Fibroblast of skin of left biceps (primary cell): ENCODE measurements at places on chromosomes 3 and 15.
A peak's percentile ranks its signal among the peaks of the same experiment; 100 is the strongest.

GRCh38 chr3:129132097-129132866 lies 10.7 kb upstream of the RAB43 start:
- no peak for DNase-seq

GRCh38 chr3:88189361-88189810 lies 39.6 kb downstream of the C3orf38 start:
- DNase-seq = no peak

DNA sequence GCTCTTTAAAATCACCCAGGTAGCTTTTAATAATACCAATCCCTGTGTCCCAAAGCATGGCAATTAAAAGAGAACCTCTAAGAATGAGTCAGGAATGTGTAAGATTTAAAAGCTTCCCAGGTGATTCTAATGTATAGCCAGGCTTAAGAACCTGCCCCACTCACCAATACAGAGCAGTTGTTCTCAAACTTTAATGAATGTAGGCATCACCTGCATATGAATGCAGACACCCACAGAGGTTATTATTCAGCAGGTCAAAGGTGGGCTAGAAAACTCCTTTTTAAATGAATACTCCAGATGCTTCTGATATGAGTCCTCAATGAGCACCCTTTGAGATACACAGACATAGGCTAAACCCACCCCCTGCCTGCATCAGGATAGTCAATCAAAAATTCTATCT lies 298.1 kb upstream of the KCNMB2 start:
- no peak for DNase-seq

DNA sequence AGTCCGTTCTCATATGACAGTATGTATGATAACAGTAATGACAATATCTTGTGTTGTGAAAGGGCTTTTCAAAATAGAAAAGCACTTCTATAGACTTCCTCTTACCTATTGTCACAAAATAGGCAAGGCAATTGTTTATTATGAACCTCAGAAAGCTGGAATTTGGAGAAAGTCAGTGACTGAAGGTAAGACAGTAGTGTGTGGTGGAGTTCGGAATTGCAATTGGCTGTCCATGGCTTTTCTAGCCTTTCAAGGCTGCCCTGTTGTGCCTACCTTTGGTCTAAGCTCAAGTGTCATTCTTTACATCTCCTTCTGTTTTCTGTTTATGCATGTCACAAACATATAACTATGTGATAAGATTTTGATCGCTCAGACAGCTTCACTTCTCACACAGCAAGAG lies 219.3 kb upstream of the NR2E3 start:
- no peak for DNase-seq

GRCh38 chr3:63202529-63202928 lies 75.6 kb upstream of the SYNPR start:
- no peak for DNase-seq

DNA sequence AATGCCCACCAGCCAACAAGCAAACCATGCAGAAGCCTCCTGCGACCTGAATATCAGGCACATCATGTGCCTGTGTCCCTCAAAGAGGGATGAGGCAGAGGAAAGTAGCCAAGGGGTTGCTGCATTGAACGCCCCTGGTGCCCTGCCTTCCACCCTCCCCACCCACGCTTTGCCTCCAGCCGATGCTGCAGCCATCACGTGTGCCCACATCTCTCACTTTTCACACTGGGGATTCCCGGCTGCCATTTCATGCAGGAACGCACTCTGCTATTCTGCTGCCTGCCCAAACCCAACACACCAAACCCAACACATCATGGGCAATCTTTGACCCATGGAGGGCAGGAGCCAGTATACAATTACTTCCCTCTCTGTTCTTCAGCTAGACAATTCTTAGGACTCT lies 462.2 kb upstream of the PROK2 start:
- DNase-seq = no peak

GRCh38 chr15:86855307-86856291 lies 775.9 kb downstream of the AGBL1 start:
- DNase-seq = no peak

- DNase-seq = no peak
Observed at GRCh38 chr3:79199966-79200365, 567.8 kb downstream of the ROBO1 start.

DNA sequence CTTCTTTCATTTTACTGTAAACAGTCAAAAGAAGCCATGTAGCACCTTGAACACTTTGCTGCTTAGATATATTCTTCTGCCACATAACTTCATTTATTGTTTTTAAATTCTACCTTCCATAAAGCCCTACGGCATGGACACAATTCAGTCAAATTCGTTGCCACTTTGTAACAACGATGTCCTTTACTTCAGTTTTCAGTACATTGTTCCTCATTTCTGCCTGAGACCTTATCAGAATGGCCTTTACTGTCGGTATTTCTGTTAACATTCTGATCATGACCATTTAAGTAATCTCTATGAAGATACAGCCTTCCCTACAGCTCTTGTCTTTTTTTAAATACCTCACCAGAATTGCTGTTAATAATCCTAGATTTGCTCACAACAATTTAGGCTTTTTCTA lies 466.9 kb downstream of the NAALADL2 start:
- DNase-seq = no peak

DNA sequence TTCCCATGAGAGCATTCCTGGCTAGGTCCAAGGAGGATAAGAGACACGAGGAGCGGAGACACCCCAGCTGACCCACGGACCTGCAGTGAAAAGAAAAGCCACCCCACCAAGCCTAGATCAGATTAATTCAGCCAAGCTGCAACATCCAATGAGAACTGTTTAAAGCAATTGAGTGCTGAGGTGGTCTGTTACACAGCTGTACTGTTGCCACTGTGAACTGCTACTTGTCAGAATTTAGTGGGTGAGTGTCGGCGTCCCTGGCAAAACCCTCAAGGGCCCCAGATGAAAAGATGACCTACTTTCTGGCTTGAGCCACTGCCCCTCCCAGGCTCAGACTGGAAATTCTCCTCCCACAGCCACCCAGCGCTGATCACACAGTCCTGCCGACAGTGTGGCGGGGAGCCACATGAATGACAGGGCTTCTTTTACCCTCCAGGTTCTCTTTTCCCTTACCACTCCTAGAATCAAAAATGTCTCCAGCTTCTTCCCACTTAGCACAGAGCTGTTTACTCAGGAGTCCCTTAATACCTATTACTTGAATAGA lies 26.4 kb upstream of the KBTBD12 start:
- DNase-seq = no peak

- DNase-seq = peak; percentile 2
Observed at GRCh38 chr3:152780553-152780952, 54.4 kb upstream of the P2RY1 start.

- peak; percentile 51 for DNase-seq
Observed at GRCh38 chr3:150177673-150178381, 207.1 kb upstream of the PFN2 start.

GRCh38 chr15:95410757-95411156 lies 919.7 kb upstream of the NR2F2 start:
- DNase-seq = no peak

DNA sequence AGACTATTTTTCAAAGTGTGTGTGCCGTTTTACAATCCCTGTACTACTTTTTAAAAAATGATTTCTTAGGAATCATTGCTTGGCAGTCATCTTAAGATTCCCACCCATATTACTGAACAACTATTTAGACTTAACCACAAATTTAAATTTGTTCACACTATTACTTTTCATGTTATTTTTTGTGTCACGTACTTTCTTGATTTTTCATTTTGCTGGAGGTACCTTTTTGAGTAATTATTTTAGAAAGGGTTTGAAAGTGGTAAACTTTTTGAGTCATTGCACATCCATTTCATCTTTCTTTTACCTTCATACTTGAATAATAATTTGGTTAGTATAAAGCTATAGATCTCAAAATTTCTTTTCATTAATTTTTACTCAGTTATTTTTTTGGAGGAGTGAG lies 16.9 kb downstream of the CMTM8 start:
- DNase-seq = no peak

DNA sequence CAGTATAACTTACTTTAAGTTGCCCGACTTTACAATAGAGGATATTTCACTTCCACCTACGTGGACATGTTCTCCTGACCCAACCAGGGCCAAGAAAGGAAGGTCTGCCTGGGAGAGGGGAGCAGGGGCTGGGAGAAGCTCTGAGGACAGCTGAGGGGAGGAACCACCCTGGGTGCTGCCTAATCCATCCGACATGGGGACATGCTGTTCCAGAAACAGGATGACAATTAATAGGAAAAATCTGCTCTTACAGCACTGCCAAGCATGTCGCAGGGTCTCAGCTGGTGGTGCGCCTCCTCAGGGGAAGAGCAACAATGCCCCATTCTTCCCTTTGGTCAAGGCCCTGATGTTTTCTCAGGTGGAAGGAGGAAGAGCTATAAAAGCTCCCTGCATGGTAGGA lies 132.3 kb downstream of the NTRK3 start:
- no peak for DNase-seq

DNA sequence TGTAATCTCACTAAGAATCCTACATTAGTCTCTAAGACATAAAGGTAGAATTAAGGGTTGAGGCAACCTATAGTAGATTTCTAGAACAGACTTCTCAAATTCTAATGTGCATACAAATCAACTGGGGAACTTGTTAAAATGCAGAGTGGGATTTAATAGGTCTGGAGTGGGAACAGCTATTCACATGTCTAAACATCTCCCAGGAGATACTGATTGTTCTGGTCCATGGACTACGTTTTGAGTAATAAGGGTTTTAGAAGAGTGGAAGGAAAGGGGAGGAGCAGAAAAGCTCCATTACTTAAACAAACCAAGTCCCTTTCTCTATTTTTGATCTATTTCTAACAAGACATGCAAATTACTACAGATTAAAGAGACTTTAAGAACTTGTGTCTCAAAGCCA lies 524.8 kb downstream of the TUSC7 start:
- no peak for DNase-seq

- no peak for DNase-seq
Observed at GRCh38 chr15:88717382-88718031, 78.7 kb downstream of the ISG20 start.

DNA sequence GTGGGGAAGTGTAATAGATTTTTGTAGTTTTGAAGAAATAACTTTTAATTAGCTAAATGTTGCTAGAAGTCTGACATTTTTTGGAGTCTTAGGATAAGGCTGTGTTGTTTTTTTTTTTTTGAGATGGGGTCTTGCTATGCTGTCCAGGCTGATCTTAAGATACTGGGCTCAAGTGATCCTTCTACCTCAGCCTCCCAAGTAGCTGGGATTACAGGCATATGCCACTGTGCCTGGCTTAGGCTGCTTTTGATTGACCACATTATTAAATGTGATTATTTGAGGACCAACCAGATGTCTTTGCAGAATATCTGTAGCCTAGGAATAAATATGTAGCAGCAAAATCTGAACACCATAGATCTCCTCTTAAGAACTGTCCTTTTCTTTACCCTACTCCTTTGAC lies 29.7 kb downstream of the HACD3 start:
- no peak for DNase-seq

DNA sequence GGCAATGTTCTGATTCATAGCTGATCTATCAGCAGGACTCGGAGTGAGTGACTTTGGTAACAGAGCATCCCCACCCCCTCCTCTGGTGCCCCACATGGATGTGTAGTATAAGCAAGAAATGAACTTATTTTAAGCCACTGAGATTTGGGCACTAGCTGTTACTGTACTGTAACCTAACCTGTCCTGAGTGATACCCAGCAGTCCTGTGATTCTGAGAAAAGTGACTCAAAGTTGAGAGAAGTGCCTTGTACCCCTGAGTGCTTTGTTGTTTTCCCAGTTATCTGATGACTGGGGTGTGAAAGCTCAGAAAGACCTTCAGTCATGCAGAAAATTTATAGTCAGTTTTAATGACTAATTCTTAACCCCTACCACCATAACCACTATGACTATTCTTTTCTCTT lies 439.9 kb upstream of the RBMS3 start:
- no peak for DNase-seq

- DNase-seq = no peak
Observed at GRCh38 chr3:66692766-66693150, 191.9 kb upstream of the LRIG1 start.

GRCh38 chr3:89013536-89013935 lies 93.9 kb upstream of the EPHA3 start:
- no peak for DNase-seq

DNA sequence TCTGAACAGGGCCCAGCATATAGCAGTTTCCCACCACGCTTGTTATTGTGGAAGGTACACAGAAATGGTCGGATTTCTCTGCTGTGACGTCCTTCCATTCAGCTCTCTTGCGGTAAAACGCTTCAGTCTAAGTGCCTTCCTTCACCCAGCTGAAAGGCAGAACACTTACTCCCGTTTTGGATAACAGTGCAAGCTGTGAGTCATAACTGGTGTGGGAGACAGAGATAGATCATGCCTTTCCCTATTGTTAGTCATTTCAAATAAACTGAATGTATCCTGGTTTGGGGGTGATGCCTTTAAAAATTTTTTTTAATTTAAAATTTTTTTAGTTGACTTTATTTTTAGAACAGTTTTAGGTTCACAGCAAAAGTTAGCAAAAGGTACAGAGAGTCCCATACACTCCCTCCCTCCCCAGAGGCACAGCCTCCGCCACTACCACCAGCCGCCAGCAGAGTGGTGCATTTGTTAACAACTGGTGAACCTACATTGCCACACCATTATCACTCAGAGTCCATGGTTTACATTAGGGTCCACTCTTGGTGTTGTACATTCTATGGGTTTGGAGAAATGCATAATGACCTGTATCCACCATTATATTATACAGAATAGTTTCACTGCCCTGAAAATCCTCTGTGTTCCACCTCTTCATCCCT lies 94.9 kb upstream of the NSMCE3 start:
- DNase-seq = peak; percentile 59
